ENCODE measurements at places on chromosomes 1 and 21.

- DNase-seq, result no peak
These were observed 1.4 kb upstream of the CFAP298 start for GRCh38 chr21:32613436-32614043.

- DNase-seq, result no peak
These were observed 11.1 kb downstream of the KRTAP24-1 start for GRCh38 chr21:30271611-30272010.

GRCh38 chr1:217661407-217661806 lies 30.3 kb downstream of the SPATA17 start:
- no peak for DNase-seq

DNA sequence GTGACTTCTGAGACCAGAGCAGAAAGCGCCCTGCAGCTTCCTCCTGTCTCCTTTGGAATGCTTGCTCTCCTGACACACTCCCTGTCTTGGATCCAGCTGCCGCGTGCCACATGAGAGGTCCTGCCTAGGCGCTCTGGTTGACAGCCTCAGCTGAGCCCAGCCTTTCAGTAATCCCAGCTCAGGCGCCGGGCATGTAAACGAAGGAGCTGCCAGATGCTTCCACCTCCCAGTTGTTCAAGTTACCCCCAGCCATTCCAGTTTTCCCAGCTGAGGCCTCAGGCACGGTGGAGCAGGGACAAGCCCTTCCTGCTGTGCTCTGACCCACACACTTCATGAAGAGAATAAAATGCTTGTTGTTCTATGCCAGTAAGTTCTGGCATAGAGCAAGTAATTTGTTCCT lies 14.3 kb upstream of the CD34 start:
- no peak for DNase-seq

GRCh38 chr1:11781297-11781696 lies 19.3 kb downstream of the C1orf167 start:
- DNase-seq, result no peak

GRCh38 chr1:206068314-206068713 lies 15.3 kb downstream of the RHEX start:
- no peak for DNase-seq

GRCh38 chr1:160365325-160365724 lies 1.5 kb upstream of the NHLH1 start:
- DNase-seq, result no peak
